ENCODE measurements at places on chromosomes 6 and 20.

DNA sequence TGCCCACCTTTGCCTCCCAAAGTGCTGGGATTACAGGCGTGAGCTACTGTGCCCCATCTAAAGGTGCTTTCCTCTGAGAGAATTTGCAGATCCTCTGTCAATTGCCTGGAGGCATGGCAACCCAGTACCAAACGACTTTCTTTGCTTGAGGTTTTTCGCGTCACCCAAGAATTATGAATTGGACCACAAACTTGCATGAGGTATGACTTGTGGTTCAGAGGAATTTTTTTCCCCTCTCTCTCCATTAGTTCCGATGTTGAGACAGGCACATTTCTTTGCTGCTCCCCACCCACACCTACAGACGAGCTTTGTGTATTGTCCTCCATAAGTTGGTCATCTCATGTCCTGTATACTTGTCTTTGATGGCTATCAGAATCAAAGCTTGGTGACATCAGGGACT is 11.8 kb upstream of the SCAF8 start:
- DNase-seq, result no peak

DNA sequence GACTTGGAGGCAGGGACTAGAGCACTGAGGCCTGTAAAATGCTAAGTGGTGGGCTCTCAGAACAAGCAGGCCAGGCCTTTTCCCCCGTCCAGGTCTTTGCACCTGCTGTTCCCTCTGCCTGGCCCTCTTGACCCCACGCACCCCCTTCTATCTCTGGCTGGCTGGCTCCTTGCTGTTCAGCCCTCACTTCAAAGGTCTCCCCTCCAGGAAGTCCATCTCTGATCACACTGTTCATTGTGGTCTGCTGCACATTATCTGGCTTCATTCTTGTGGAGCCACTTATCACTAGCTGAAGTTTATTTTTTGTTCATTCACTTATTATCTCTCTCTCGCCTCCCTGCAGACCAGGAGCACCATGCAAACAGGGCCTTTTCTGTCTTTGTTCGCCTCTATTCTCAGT is 24.5 kb downstream of the SLC13A3 start:
- DNase-seq, result no peak

DNA sequence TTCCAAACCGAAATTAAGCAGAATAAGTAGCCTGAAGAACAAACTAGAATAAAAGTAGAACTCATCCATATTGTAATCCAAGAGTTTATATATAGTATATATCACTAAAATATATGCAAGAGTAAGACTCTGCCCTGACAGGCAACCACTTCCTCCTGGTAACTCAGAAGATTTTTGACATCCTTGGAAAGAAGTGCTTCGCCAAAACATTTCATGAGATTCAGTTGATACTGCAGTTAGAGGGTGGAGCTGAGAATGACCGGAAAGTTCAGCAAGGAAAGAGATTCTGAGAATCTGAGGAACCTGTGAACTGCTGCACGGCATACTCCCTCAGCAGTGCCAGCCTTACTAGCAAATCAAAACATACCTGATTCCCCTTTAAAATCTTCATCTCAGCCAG is 79.6 kb downstream of the CDK19 start:
- DNase-seq, result no peak

DNA sequence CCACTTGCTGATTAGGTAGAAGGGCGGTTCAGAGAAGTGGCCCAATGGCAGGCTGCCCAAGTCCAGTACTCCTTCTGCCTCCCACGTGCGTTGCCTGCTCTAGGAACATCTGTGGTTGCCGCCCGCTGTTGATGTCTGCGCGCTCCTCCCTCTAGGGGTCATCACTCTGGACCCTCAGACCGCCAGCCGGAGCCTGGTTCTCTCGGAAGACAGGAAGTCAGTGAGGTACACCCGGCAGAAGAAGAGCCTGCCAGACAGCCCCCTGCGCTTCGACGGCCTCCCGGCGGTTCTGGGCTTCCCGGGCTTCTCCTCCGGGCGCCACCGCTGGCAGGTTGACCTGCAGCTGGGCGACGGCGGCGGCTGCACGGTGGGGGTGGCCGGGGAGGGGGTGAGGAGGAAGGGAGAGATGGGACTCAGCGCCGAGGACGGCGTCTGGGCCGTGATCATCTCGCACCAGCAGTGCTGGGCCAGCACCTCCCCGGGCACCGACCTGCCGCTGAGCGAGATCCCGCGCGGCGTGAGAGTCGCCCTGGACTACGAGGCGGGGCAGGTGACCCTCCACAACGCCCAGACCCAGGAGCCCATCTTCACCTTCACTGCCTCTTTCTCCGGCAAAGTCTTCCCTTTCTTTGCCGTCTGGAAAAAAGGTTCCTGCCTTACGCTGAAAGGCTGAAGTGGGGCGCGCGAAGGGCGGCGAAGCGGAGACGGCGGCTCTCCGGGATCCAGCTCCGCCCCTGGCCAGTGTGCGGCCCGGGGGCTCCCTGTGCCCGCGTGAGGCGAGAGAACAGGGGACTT is 8.5 kb downstream of the TRIM15 start:
- DNase-seq, result peak; percentile 20

DNA sequence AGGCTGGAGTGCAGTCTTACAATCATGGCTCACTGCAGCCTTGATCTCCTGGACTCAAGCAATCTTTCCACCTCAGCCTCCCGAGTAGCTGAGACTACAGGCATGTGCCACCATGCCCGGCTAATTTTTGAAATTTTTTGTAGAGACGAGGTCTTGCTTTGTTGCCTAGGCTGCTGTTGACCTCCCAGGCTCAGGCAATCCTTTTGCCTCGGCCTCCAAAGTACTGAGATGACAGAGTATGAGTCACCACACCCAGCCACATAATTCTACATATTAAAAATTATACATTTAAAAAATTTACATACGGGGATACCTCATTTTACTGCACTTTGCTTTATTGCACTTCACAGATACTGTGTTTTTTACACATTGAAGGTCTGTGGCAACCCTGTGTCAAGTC is 115.1 kb downstream of the MAN1A1 start:
- DNase-seq, result no peak

GRCh38 chr20:51326201-51326819 is 216.2 kb downstream of the NFATC2 start:
- no peak for DNase-seq

DNA sequence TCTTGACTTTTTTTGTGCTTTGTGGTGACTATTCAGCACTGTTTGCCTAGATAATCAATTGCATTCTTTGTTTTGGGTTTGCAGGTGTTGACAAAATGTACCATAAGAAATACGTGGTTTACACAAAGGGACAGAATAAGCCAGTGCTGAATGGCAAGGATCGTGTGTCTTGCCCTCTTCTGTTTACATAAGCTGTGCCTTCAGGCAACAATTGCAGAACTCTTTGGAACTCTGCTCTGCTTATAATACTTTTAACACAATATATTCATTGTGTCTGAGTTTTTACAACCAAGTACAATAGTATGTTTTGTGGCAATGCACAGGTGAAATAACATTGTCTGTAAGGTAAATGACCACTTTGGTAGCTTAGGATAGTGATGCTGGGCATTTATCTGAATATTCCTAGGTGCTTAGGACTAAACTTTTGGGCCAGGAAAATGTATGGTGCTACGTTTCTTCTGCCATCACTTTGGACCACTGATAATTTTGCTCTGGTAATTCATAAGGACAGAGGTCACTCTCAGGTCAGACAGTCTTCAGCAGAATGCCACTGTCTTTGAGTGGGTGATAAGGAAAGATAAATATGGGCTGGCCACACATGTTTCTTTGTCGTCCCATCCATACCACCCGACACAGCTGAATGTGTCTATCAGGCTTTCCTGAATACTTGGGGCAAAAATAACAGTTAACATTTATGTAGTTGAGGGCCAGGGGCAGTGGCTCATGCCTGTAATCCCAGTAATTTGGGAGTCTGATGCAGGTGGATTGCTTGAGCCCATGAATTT is 344.6 kb upstream of the IMPG1 start:
- DNase-seq, result no peak
